Memory B cell (primary cell): ENCODE measurements at places on chromosomes 2 and 18.

DNA sequence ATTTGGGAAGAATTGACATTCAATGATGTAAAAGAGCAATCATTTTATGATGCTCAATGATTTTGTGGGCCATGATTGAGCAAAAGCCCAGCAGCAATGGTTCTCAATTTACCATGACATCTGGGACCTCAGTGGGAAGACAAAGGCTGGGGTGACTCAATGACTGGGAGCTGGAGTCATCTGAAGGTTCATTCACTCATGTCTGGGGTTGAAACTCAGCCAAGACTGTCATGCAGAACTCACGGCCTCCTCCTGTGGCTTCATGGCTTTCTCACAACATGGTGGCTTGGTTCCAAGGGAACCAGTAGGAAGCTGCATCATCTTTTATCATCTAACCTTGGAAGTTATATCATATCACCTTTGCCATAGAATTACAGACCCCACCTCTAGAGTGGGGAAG is 45.1 kb upstream of the CD226 start:
- peaks cover 45% of the 10 kb centered on the region for H3K36me3 ChIP-seq
- no peaks in the 10 kb centered on the region for H3K4me1 ChIP-seq
- no peak overlapping the region for H3K27ac ChIP-seq
- no peak for DNase-seq
- H3K4me3 ChIP-seq: no peak overlapping the region
- H3K27me3 ChIP-seq: no peaks in the 10 kb centered on the region

DNA sequence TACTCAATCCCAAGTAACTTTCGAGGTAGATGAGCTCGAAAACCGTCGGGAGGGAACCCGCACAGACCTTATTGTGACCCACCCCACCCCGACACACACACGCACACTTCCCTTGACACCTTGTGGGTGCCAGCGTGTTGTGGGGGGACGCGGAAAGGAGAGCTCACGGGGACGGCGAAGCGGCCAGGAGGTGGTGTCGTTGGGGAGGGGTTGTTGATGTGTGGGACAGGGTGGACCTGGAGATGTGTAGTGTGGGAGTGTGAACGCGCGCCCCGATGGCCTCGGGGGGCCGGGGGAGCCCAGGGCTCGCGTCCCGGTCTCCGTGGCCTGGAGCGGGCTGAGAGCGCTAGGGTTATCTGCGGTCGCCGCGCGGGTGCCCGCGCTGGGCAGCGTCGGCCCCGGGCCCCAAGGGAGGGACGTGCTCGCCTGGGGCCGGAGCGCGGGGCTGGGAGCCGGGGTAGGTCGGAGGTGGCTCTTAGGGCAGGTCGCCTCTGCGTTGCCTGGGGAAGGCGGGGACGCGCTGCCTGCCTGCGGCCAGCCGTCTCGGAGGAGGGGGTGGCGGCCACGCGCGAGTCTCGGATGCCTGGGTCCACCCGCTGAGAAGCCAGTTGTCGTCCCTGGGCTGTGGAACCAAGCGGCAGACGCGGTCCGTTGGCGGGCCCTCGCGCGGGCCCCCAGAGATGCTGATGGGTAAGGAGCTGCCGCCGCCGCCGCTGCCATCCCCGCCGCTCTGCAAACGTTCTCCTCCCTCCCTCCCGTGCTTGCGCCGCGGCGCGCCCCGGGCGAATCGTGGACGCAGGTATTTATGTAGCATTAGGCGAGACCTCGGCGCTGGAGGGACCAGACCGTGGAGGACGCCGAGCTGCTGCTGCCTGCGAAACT is 1.6 kb downstream of the KLHL29 start:
- no peak overlapping the region for H3K27ac ChIP-seq
- peaks cover 13% of the 10 kb centered on the region for H3K27me3 ChIP-seq
- peak; percentile 42 for DNase-seq

DNA sequence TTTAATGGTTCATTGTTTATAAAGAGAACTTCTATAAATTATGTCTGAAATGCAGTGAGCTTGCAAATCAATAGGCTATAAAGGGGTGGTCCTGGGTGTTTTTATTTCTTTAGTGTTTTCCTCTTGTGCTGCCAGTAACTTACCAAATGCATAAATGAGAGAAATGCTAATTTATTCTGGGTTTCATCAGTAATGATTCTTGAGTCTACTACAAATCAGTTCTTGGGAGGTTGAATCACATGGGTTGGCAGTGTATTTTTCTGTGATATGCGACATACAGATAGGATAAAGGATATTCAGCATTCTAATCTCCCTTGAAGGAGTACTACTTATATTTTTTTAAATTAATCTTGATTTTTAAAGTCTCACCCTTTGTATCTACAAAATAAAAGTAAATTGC is 170.1 kb upstream of the UNC80 start:
- no peak overlapping the region for H3K4me3 ChIP-seq
- DNase-seq: no peak
- H3K36me3 ChIP-seq: peaks cover 1% of the 10 kb centered on the region
- H3K27me3 ChIP-seq: no peaks in the 10 kb centered on the region
- H3K4me1 ChIP-seq: no peaks in the 10 kb centered on the region
- H3K27ac ChIP-seq: no peak overlapping the region

GRCh38 chr2:166812166-166812891 is 76.0 kb upstream of the XIRP2 start:
- DNase-seq: no peak
- no peaks in the 10 kb centered on the region for H3K4me1 ChIP-seq
- no peaks in the 10 kb centered on the region for H3K27me3 ChIP-seq
- no peaks in the 10 kb centered on the region for H3K36me3 ChIP-seq

DNA sequence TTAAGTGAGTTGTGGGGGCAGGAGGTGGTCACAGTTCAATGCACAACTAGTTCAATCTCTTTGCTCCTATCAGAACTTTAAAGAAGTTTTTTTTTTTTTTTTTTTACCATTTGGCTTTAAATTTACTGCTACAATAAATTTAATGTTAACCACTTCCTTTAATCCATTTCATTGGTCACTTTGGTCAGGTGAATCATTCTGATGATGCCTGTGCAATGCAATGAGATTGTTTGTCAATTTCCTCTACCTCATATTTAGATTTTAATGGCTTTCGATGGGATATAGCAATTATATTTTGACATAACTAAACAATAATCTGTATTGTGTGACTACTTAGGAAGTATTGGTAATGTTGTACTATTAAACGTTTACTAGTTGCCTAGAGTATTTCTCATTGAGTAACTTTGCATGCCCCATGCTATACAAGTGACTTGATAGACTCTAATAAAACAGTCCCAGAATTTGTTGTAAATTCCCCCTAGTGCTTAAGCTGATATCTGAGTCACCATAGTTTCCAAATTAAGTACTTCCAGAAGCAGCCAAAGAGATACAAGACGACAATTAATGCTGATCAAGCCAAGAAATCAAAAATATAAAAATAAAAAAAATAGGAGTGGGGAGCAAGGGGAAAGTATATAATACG is 52.9 kb upstream of the SERPINB2 start:
- no peaks in the 10 kb centered on the region for H3K36me3 ChIP-seq
- peaks cover 6% of the 10 kb centered on the region for H3K27me3 ChIP-seq
- no peak for DNase-seq
- no peak overlapping the region for H3K27ac ChIP-seq

DNA sequence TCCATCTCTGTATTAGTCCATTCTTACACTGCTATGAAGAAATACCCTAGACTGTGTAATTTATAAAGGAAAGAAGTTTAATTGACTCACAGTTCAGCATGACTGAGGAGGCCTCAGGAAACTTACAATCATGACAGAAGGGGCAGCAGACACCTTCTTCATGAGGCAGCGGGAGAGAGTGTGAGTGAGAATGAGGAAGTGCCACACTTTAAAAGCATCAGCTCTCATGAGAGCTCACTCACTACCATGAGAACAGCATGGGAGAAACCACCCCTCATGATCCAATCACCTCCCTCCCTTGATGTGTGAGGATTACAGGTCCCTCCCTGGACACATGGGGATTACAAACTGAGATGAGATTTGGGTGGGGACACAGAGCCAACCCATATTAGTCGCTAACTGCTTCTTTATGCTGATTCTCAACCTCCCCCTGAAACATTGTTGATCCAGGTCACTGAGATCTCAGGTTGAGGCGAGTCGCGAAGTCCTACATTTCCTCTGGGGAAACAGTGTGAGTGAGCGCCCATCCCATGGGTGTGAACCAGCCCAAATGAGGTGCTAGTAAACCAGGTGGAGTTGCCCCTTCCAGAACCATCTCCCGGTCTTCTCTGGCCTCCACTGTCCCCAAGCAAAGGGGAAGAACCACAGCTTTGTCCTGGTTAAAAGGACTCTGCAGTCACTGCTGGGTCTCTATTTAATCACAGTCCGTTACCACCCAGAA is 123.8 kb downstream of the CAPN13 start:
- peaks cover 8% of the 10 kb centered on the region for H3K4me1 ChIP-seq
- no peak for DNase-seq
- H3K4me3 ChIP-seq: no peak overlapping the region
- no peaks in the 10 kb centered on the region for H3K36me3 ChIP-seq

DNA sequence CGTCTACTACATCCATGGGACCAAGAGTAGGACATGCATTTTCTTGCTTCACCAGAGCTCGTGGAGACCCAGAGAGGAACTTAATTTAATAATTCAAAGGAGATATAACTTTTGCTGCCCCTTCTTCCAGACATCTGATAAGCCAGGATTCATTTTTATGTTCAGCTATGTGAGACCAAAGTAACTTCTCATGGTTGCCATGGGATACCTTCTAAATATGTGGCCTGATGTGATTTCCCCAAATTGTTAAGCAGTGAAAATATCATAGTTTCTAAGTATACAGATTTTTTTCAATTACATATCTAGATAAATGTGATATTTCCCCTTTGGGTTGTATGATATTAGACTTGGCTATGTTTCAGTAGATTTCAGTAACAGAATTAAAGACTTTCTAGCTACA is 185.5 kb upstream of the FN1 start:
- H3K27me3 ChIP-seq: peaks cover 14% of the 10 kb centered on the region
- H3K27ac ChIP-seq: no peak overlapping the region
- H3K4me1 ChIP-seq: no peaks in the 10 kb centered on the region
- no peak for DNase-seq

GRCh38 chr2:82481207-82481606 is 1977.9 kb downstream of the SUCLG1 start:
- H3K27me3 ChIP-seq: no peaks in the 10 kb centered on the region
- DNase-seq: no peak
- H3K4me1 ChIP-seq: no peaks in the 10 kb centered on the region
- H3K36me3 ChIP-seq: no peaks in the 10 kb centered on the region
- H3K4me3 ChIP-seq: no peak overlapping the region

GRCh38 chr2:240964704-240965295 is 33.6 kb upstream of the SNED1 start:
- peaks cover 5% of the 10 kb centered on the region for H3K27me3 ChIP-seq
- no peak for DNase-seq
- no peak overlapping the region for H3K27ac ChIP-seq
- no peak overlapping the region for H3K4me3 ChIP-seq
- no peaks in the 10 kb centered on the region for H3K36me3 ChIP-seq

DNA sequence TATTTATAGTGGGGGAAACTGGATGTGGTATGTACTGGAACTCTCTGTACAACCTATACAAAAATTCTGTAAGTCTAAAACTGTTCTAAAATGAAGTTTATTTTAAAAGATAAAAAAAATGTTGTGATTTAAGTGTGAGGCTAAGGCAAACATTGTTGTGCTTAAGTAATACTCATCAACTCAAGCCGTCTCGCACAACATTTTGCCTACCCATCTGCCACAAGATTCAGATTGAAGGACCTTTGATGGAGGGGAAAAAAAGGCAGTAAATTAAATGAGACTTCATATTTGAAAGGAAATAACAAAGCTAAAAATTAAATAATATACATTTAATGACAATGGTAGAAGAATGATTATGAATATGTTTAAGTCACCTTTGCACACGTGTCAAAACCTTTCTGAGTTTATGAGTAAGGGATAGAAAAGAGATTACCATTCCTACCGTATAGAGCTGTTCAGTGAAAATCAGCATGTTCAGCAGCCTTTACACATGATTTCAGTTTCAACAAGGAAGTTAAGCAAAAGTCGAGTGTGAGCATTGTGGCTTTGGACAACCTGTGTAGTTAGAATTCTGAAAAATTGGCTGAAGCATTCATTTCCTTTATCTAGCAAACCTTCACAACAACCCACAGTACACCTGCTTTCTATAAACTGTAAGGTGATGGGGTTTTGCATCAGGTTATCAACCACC is 499.3 kb downstream of the IRS1 start:
- peaks cover 2% of the 10 kb centered on the region for H3K27me3 ChIP-seq
- no peak overlapping the region for H3K4me3 ChIP-seq
- no peak for DNase-seq
- no peaks in the 10 kb centered on the region for H3K36me3 ChIP-seq
